Muscle of leg (tissue), 16 donors: ENCODE measurements at places on chromosomes 1 and 21. TPM values are rescaled to one million over a fixed set of nuclear protein-coding genes. Genes with fewer than 3 reads are reported as not detected.

The KLHDC9 gene
- total RNA-seq: 1.0 TPM

The LAMTOR2 gene
- total RNA-seq: 53.7 TPM

The IFNLR1 gene
- total RNA-seq: 0.04 TPM

The CLDN8 gene
- not detected for total RNA-seq

The UBL4B gene
- not detected for total RNA-seq

The ADORA3 gene
- total RNA-seq: 0.58 TPM

The C1orf185 gene
- total RNA-seq: not detected

The IFNAR2 gene
- 5.7 TPM for total RNA-seq

The DPH5 gene
- total RNA-seq: 46.1 TPM

The PDZK1IP1 gene
- 0.09 TPM for total RNA-seq

The RGS5 gene
- total RNA-seq: 26.2 TPM

The ID3 gene
- 129 TPM for total RNA-seq

The CHI3L1 gene
- total RNA-seq: 0.13 TPM

- H3K4me3 ChIP-seq: no peak overlapping the region
- no peaks in the 10 kb centered on the region for H3K27me3 ChIP-seq
- no peak overlapping the region for H3K27ac ChIP-seq
- peaks cover 6% of the 10 kb centered on the region for H3K4me1 ChIP-seq
- peaks cover 31% of the 10 kb centered on the region for H3K36me3 ChIP-seq
Measured at GRCh38 chr1:53954128-53954527, 8.0 kb downstream of the LRRC42 start.

DNA sequence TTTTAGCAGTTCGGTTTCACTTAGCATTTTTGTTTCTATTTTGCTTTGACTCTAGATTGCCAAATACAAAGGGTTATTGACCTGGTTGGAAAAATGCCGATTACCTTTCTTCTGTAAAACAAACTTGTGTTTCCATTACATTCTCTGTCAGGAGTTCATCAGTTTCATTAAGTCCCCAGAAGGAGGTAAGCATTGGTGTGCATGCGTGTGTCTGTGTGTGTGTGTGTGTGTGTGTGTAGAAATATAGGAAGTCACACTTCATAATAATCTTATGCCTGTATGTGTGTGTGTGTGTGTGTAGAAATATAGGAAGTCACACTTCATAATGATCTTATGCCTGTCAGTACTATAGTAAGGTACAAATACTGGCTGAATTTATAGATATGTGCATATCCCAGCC is 10.0 kb downstream of the RGSL1 start:
- no peak overlapping the region for H3K4me3 ChIP-seq
- no peaks in the 10 kb centered on the region for H3K4me1 ChIP-seq
- H3K27me3 ChIP-seq: no peaks in the 10 kb centered on the region
- no peaks in the 10 kb centered on the region for H3K36me3 ChIP-seq
- H3K27ac ChIP-seq: no peak overlapping the region

DNA sequence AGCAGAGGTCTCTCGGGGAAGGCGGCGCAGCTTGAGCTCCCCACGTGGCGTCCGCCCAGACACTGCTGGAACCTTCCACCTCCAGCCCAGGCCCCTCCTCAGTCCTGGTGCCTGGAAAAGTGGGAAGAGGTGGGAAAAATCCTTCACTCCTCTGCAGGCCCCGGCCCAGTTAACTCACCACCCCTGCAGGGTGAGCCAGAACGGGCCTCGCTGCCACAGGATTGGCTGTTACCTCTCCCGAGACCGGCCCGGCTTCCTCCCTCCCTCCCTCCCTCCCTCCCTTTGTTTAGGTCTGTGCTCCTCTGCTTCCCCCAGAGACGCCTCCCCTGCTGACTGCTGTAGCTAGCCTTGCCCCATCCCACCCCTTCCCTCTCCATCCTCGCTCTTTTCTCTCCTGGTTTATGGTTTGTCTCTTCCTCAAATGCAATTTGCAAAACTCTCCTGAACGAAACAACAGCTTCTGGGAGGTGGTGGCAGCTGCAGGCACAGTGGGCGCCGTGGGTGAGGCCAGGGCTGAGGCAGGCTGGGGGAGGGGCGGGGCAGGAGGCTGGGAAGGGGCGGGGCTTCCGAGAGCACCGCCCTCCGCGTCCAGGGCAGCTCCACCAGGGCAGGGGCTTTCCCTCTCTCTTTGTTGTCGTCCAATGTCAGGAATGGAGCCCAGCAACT is 6.5 kb downstream of the CAPN9 start:
- H3K4me1 ChIP-seq: peaks cover 67% of the 10 kb centered on the region
- DNase-seq: peak; percentile 54
- H3K4me3 ChIP-seq: no peak overlapping the region
- no peaks in the 10 kb centered on the region for H3K27me3 ChIP-seq
- H3K36me3 ChIP-seq: no peaks in the 10 kb centered on the region

DNA sequence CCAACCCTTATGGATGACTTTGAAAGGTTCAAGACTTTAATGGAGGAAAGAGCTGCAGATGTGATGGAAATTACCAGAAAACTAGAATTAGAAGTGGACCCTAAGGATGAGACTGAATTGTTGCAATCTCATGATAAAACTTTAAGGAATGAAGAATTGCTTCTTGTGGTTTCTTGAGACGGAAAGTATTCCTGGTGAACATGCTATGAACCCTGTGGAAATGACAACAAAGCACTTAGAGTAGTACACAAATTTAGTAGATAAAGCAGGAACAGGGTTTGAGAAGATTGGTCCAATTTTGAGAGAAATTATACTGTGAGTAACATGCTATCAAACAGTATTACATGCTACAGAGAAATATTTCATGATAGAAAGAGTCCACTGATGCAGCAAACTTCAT is 215.4 kb downstream of the OMA1 start:
- no peak for DNase-seq
- H3K4me1 ChIP-seq: no peaks in the 10 kb centered on the region
- no peaks in the 10 kb centered on the region for H3K27me3 ChIP-seq

- peak; percentile 25 for DNase-seq
- peaks cover 16% of the 10 kb centered on the region for H3K4me1 ChIP-seq
- H3K27me3 ChIP-seq: no peaks in the 10 kb centered on the region
- no peak overlapping the region for H3K27ac ChIP-seq
- H3K4me3 ChIP-seq: no peak overlapping the region
- H3K36me3 ChIP-seq: no peaks in the 10 kb centered on the region
Measured at GRCh38 chr1:181062836-181063428, 25.6 kb upstream of the IER5 start.

- no peak for DNase-seq
- H3K36me3 ChIP-seq: no peaks in the 10 kb centered on the region
- H3K27ac ChIP-seq: no peak overlapping the region
- no peaks in the 10 kb centered on the region for H3K27me3 ChIP-seq
Measured at GRCh38 chr21:45839274-45839673, 142.3 kb upstream of the COL6A1 start.

DNA sequence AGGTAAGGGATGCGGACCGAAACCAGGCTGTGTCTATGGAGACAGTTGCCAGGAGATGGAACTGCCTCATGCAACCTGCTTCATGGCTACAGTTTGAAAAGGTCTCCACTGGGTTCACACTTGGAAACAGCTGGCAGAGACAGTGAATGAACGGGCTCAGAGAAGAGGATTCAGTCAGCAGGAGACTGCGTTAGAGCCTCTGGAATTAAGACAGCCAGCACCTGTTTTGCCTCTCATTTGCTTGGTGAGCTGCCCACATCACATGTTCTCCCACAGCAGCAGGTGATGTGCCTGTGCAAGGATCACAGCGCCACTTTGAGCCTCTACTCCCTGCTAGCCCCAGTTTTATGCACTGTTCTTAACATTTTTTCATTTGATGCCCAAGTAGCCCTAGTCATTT is 321.0 kb downstream of the PLPP3 start:
- peak; percentile 81 for DNase-seq
- H3K4me1 ChIP-seq: peaks cover 28% of the 10 kb centered on the region
- no peak overlapping the region for H3K4me3 ChIP-seq
- H3K27ac ChIP-seq: peak overlapping the region; percentile 72

DNA sequence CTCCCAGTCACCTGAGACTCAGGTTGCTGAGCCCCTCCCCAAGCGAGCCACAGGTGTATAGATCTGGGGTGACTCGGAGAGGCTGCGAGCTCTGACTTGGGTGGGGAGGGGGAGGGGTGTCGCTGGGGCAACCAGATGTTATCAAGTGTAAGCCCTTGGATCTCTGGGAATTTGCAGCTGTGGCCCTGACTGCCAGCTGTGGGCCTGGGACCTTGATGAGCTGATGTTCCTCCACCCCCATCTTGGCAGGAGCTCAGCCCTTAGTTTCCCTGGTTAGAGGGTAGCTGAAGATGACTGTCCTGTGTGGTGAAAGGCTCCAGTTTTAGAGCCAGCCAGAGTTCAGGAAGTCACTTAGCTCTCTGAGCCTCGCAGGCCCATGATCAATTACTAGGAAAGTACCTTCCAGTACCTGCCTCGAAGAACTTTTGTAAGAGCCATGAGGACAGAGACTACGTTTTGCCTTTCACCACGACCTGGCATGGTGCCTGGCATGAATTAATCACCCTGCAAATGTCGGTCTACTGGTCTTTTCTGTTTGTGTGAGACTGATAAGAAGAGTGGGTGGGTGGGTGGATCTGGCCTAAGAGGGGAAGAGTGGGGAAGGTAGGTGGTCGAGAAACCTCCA is 55.8 kb downstream of the YARS1 start:
- H3K36me3 ChIP-seq: no peaks in the 10 kb centered on the region
- peak; percentile 36 for DNase-seq
- H3K4me3 ChIP-seq: no peak overlapping the region
- no peak overlapping the region for H3K27ac ChIP-seq
- H3K4me1 ChIP-seq: peaks cover 28% of the 10 kb centered on the region

DNA sequence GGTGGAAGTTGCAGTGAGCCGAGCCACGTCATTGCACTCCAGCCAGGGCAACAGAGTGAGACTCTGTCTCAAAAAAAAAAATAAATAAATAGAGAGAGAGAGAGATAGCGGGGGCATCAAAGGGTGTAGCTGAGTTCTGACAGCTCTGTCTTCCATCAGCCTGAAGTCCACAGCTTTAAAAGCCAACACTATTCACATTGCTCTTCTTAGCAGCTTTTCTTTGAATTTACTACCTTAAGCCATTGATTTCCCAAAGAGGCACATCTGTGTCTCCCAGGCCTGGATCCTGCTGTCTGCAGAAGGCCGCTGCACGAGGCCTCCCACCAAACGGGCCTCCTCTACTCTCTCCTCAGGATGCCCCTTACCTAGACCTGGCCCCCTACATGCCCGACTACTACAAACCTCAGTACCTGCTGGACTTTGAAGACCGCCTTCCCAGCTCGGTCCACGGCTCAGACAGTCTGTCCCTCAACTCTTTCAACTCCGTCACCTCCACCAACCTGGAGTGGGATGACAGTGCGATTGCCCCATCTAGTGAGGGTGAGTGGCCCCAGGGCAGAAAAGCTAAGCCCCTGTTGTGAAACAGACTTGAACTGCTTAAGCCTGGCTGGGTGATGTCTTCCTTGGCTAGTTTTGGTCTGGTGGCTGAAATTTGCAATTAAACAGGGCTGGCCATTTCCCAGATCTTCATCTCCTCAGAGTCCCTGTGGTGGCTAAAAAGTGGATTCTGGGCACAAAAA is 16.5 kb upstream of the SLC25A34 start:
- peaks cover 69% of the 10 kb centered on the region for H3K36me3 ChIP-seq
- peaks cover 67% of the 10 kb centered on the region for H3K4me1 ChIP-seq
- no peak overlapping the region for H3K27ac ChIP-seq
- DNase-seq: no peak
- no peak overlapping the region for H3K4me3 ChIP-seq

- no peaks in the 10 kb centered on the region for H3K36me3 ChIP-seq
- no peak overlapping the region for H3K4me3 ChIP-seq
- H3K27ac ChIP-seq: no peak overlapping the region
- H3K27me3 ChIP-seq: no peaks in the 10 kb centered on the region
Measured at GRCh38 chr1:245054105-245054504, 100.7 kb upstream of the KIF26B start.

- no peak overlapping the region for H3K4me3 ChIP-seq
- peak; percentile 59 for DNase-seq
- peak overlapping the region; percentile 48 for H3K27ac ChIP-seq
Measured at GRCh38 chr1:203273869-203274602, 31.3 kb upstream of the BTG2 start.

DNA sequence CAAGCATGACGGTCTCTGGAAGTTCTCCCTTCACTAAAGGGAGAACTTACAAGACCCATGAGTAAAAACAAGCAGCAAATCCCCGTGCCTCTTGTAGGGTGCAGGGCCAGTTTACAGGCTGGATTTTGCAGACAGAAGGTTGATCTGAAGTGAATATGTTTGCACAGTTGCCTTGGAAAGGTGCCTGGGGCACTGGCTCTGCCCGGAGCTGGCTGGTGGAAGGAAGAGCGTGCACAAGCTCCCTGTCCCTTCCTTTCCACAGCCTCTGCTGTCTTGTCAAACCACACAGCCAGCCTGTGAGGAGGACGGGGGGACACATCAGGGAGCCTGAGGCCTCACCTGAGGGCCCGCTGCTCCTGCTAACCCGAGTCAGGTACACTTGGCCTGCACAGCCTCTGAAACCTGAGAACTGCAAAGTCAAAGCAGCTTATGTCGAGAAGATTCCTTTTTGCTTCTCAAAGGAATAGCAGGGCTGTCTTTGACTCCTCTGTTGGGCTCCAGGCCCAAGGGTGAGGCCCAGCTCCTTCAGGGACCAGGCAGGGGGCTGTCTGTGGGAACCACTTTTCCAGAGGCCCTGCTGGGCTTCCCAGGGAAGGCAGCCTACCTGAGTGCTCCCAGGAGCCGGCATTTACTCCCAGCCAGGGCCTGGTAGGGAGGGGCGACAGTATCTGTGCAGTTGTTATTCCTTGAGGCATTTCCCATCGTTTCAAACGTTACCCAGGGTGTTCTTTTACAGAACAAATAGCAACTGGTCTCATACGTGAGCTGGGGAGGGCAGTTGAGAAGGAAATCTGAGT is 251.5 kb downstream of the SIPA1L2 start:
- no peak overlapping the region for H3K4me3 ChIP-seq
- H3K27ac ChIP-seq: peak overlapping the region; percentile 35
- H3K36me3 ChIP-seq: no peaks in the 10 kb centered on the region
- peaks cover 27% of the 10 kb centered on the region for H3K4me1 ChIP-seq
- DNase-seq: no peak

DNA sequence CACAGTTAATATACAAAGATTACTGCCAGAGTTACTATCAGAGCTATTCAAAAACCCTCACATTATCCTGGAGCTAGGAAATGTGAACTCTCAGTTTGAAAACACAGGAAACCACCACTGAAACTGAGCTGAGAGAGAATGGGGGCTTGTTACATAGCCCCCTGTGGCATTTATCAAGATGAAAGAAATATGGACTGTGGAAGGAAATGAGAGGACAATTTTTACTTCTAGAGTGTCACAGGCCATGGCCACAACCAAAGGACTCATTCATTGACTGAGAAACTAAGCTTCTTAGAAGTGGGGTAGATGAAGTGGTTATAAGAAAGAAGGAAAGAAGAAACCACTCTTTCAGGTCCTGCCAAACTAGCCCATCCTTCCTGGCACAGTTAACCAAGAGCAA is 25.3 kb downstream of the DSTYK start:
- H3K36me3 ChIP-seq: peaks cover 15% of the 10 kb centered on the region
- H3K27me3 ChIP-seq: no peaks in the 10 kb centered on the region
- no peak overlapping the region for H3K27ac ChIP-seq
- peaks cover 4% of the 10 kb centered on the region for H3K4me1 ChIP-seq

GRCh38 chr1:63748046-63748580 is 25.7 kb upstream of the ROR1 start:
- H3K4me3 ChIP-seq: no peak overlapping the region
- peaks cover 37% of the 10 kb centered on the region for H3K4me1 ChIP-seq
- H3K36me3 ChIP-seq: no peaks in the 10 kb centered on the region
- H3K27me3 ChIP-seq: no peaks in the 10 kb centered on the region
- peak; percentile 51 for DNase-seq
- peak overlapping the region; percentile 85 for H3K27ac ChIP-seq

GRCh38 chr1:80171631-80172030 is 1165.1 kb upstream of the ADGRL4 start:
- H3K4me1 ChIP-seq: no peaks in the 10 kb centered on the region
- DNase-seq: peak; percentile 71
- no peaks in the 10 kb centered on the region for H3K27me3 ChIP-seq
- no peak overlapping the region for H3K4me3 ChIP-seq
